ENCODE measurements at places on chromosomes 2 and 18.

GRCh38 chr2:191927991-191928390 is 81.1 kb upstream of the CAVIN2 start:
- no peak for DNase-seq
- peaks cover 4% of the 10 kb centered on the region for H3K27me3 ChIP-seq
- no peaks in the 10 kb centered on the region for H3K36me3 ChIP-seq

DNA sequence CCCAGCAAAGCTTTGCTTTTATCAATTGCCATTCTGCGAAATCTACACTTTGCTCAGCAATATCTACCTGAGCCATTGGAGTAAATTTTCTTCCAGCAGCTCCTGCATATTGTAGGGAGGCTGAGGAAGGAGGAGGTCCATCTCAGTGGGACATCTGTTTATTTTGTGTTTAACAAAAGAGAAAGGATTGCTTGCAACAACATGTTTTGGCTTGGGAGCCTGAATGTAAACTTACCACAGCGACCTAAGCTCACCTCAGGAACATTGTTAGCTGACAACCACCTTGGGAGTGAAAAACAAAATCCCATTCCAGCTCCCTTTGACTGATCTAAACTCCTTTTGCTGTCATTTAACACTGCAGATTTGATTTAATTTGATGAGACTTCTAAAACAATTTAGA is 356.1 kb downstream of the SS18 start:
- no peak overlapping the region for H3K4me3 ChIP-seq
- DNase-seq = no peak
- no peak overlapping the region for H3K27ac ChIP-seq

- no peak overlapping the region for H3K27ac ChIP-seq
- no peaks in the 10 kb centered on the region for H3K4me1 ChIP-seq
- DNase-seq = no peak
- no peaks in the 10 kb centered on the region for H3K27me3 ChIP-seq
- H3K36me3 ChIP-seq = no peaks in the 10 kb centered on the region
Measured at GRCh38 chr2:52810460-52810859, 957.1 kb upstream of the CHAC2 start.

DNA sequence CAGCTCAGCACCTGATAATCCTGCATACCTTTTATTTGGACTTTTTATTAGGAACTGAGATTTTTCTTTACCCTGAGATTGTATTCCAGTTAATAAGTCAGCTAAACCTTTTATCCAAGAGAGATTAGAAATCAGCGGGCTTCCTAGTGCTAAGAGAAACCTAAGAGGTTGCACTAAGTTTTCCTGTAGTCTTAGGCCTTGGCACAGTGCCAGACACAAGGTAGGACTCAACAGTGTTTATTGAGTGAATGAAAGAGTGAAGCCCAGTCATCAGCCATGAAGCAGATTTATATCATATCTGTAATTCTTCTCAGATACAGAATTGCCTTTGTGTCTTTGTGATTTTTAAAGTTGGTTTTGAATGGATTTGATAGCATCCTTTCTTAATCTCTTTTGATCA is 13.6 kb downstream of the OTX1 start:
- peaks cover 2% of the 10 kb centered on the region for H3K36me3 ChIP-seq
- peaks cover 68% of the 10 kb centered on the region for H3K27me3 ChIP-seq
- no peak overlapping the region for H3K4me3 ChIP-seq
- H3K27ac ChIP-seq = no peak overlapping the region
- peaks cover 3% of the 10 kb centered on the region for H3K4me1 ChIP-seq
- no peak for DNase-seq

GRCh38 chr2:28658369-28658768 is 93.3 kb upstream of the PPP1CB start:
- no peak for DNase-seq
- H3K4me1 ChIP-seq = peaks cover 20% of the 10 kb centered on the region
- no peak overlapping the region for H3K27ac ChIP-seq
- no peak overlapping the region for H3K4me3 ChIP-seq
- peaks cover 1% of the 10 kb centered on the region for H3K27me3 ChIP-seq
- H3K36me3 ChIP-seq = no peaks in the 10 kb centered on the region

- no peak for DNase-seq
- no peaks in the 10 kb centered on the region for H3K27me3 ChIP-seq
- H3K36me3 ChIP-seq = no peaks in the 10 kb centered on the region
- no peak overlapping the region for H3K27ac ChIP-seq
- H3K4me1 ChIP-seq = no peaks in the 10 kb centered on the region
Measured at GRCh38 chr2:162556996-162557395, 213.1 kb downstream of the GCA start.

Data from activated naive CD8-positive, alpha-beta T cell treated with anti-CD3 and anti-CD28 coated beads, Interleukin-2, amount 50 U/mL, for 24 hours (primary cell).